ENCODE measurements at places on chromosomes 7 and 10.

DNA sequence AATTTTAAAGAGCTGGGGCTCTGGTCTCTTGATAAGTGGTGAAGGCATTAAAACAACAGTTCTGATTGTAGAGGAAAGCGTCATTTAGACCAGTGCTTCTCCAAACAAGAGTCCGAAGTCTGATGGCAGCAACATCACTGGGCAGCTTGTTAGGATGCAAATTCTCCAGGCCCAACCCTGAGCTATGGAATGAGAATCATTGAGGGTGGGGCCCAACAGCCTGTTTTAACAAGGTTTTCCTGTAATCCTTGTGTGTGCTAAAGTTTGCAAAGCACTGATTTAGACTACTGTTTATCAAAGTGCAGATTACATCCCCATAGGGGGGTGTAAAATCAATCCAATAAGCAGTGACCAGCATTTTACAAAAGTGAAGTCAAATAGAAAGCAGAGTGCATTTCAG lies 2.6 kb upstream of the ZNRF2 start:
- no peak for DNase-seq

- DNase-seq, result no peak
These were observed 58.6 kb upstream of the LOXL4 start for GRCh38 chr10:98326621-98327027.

DNA sequence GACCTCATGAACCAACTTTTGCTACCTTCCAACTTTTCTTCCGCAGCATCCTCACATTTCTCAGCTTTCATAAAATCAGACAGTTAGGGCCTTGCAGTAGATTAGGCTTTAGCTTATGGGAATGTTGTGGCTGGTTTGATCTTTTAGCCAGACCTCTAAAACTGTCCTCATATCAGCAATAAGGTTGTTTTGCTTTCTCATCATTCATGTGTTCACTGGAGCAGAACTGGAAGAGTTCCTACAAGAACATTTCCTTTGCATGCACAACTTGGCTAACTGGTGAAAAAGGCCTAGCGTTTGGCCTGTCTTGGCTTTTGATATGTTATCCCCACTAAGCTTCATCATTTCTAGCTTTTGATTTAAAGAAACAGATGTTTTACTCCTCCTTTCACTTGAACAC lies 130.0 kb upstream of the LRRTM3 start:
- DNase-seq, result no peak

- no peak for DNase-seq
These were observed 744 bp downstream of the PPRC1 start for GRCh38 chr10:102133373-102134195.

- DNase-seq, result no peak
These were observed 250.2 kb downstream of the BUB3 start for GRCh38 chr10:123404357-123404756.

- no peak for DNase-seq
These were observed 1.1 kb downstream of the RABGEF1 start for GRCh38 chr7:66741710-66742049.

GRCh38 chr7:138205614-138206150 lies 129.4 kb downstream of the AKR1D1 start:
- DNase-seq, result no peak

DNA sequence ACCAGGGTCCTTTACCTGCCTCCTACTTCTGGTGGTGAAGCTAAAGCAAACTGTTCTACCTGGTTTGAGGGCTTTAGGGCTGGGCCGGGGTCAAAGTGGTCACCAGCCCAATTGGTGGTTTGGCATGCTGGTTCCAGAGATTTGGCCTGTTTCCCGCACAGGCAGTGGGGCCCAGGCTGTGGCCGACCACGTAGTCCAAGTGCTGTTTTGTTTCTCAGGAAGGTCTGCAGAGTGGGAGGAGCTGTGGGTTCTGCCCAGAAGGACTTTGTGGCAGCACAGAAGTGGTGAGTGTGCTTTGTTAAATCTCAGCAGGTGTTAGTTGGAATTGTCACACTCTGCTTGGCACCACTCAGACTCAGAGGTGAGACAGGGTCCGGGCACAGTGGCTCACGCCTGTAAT lies 85.8 kb downstream of the MKX start:
- no peak for DNase-seq

DNA sequence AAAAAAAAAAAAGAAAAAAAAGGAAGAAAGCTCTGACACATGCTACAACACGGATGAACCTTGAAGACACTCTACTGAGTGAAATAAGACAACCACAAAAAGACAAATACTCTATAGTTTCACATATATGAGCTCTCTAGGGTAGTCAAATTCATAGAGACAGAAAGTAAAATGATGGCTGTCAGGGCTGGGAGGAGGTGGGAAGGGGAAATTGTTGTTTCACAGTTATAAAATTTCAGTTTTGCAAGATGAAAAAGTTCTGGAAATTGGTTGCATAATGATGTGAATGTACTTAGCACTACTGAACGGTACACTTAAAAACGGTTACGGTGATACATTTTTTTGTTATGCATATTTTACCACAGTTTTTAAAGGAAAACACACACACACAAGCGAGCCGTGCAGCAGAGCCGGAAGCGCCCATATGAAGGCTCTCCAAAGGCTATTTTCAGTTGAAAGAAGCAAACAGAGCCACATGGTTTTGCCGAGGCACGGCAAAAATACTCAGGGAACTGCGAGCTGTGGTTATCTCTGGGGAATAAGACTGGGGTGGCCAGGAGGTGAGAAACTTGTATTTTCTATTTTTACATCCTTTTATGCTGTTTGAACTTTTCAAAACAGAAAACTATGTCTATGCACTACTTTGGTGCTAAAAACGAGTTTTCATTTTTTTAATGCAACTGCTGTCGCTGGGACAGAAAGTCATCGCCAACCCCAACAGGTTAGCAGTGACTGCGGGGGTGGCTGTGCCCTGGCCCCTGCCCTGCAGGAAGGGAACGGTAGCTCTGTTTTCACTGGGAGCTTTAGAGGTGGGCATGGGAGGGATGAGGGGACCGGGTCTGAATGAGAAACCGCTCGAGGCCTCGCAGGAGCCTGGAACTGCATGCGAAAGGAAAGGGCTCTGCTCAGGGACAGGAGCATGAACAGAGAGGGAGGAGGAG lies 132.9 kb downstream of the OAT start:
- no peak for DNase-seq

GRCh38 chr10:51108406-51108805 lies 34.1 kb downstream of the PRKG1 start:
- no peak for DNase-seq

DNA sequence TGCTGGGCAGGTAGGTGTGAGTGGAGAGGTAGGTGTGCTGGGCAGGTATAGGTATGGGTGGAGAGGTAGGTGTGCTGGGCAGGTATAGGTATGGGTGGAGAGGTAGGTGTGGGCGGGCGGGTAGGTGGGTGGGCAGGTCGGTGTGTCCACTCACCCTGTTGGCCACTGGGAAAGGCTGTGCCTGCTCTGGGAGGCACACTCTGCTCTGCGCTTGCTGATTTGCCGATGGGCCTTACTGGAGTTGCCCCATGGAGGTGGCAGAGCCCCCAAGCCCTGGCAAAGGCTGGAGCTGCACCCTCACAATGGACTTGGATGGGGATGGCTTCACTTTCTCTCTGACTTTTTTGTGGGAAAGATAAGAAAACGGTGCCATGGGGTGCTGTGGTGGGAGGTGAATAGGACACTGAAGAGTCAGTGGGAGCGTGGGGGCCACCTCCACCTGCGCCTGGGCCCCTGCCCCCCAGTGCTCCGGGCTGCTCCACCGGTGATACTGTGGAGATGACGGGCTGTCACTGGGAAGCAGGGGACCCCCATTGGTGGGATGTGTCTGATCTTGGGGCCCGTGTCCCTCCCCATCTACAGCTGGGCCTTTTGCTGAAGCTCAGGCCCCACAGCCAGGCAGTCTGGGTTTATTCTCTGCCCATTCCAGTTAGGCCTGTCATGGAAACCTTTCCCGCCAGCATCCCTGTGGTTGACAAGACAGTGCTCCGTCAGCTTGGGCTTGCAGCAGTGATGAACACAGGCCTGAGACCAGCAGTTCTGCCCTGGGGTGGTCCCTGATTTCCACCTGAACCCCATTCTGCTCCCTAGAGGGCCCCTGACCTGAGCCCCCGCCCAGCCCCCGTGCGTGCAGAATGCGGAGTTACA lies 75.0 kb downstream of the NKX6-2 start:
- no peak for DNase-seq

- no peak for DNase-seq
These were observed 9.5 kb upstream of the IDI2 start for GRCh38 chr10:1035201-1035600.

- DNase-seq, result no peak
These were observed 85.1 kb downstream of the FAM204A start for GRCh38 chr10:118256825-118257570.

DNA sequence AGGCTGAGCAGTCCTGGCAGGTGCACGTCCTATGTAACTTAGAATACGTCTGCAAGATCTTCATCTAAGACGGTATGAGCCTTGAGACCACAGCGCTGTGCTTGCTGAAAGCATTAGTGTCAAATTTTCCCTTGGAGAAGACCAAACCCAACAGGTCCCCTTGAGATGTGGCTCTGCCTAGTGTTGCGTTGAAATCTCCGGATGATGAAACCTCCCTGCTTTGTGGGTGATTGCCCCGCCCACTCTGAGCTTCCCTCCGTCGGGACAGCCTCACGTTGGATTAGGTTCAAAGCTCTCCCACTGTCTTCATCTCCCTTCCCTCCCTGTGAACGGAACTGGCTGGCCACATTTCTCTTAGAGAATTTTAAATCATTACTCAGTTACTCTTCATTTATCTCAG lies 102.0 kb downstream of the ADARB2 start:
- no peak for DNase-seq

GRCh38 chr7:20200361-20200760 lies 16.8 kb downstream of the MACC1 start:
- DNase-seq, result no peak

DNA sequence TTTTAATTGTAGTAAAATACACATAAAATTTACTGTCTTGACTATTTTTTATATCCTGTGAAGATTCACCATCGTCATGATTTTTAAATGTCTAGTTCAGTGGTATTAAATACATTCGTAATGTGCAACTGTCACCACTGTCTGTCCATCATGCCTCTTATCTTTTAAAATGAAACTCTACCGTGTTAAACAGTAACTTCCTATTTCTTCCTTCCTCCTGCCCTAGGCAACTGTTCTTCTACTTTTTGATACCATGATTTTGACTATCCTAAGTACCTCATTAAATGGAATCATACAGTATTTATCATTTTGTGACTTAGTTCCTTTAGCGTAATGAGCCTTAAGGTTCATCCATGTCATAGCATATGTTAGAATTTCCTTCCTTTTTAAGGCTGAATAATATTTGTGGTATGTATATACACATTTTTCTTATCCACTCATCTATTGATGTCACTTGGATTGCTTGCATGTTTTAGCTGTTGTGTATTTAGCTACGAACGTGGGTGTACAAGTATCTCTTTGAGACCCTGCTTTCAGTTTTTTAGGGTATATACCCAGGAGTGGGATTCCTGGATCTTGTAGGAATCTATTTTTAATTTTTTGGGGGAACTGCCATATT lies 13.5 kb downstream of the SLK start:
- no peak for DNase-seq

DNA sequence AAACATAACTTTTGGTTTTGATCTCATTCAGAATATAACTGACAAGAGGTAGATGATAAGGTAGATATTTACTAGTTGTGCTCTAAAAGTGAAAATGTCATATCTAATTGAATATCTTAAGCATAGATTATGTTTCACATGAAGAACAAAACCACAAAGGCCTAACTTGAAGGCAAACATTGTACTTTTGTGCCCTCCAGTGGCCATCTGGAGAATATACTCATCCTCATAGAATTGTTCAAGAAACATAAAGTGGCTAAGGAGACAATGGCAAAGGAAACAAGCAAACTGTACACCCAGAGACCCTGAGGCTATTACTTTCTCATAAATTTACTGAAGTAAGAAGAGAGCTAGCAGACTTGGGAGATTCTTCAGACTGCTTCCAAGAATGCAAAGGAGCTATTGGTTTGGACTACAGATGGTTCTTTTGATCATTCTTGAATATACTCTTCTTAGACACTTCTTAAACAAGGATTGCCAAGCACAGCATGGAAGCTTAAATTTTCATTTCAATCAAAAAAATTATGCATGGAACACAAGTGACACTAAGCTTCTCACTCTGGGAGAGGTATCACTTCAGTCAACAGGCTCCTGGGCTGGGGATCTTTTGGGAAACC lies 98.2 kb upstream of the DKK1 start:
- DNase-seq, result no peak

DNA sequence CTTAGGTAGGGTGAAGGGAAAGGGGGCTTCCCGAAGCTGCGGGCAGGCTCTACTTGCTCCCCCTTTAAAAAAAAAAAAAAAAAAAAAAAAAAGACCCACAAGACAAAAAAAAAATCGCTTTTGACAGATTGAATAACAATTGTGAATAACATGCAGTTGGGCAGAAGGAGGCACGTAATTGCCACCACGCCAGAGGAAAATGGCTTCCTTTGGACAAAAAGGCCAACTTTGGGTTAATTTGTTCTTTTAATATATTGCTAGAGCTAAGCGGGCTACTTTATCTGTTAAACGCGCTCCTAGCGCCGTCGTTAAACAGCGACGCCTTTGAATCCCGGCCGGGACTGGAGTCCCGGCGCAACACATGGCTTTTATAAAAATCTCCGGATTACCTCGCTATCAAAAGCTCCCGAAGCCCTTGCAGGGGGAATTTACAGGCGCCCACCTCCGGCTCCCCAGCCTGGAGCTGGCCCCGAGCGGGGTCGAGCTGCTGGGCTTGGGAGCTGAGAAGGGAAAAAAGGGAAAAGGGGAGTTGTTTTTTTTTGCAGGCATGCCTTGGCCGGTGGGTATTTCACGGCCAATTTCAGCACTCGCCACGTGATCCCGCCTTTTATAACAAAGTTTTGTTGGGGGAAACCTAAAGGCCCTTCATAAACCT lies 1.2 kb downstream of the HOXA11 start:
- DNase-seq, result no peak

- DNase-seq, result no peak
These were observed 12.0 kb downstream of the DENND10 start for GRCh38 chr10:119115926-119116325.

DNA sequence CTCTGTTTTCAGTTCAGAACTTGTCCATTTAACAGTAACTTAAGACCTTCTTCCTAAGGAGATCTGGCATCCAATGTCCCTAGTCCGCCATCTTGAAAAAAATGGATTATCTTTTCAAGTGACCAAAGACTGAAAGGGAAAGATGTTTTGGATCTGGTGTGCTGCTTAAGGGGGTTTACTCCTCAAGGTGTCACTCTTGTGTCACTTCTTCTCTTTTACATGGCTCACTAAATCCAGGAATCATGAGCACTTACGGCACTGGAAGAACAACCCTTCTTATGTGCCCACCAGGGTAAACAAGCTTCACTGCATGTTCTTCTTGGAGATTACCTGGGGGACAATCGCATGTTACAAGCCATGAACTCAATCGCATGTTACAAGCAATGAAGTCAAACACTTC lies 43.7 kb downstream of the ANXA8 start:
- DNase-seq, result no peak

- DNase-seq, result no peak
These were observed 9.7 kb upstream of the OIT3 start for GRCh38 chr10:72883861-72884260.

DNA sequence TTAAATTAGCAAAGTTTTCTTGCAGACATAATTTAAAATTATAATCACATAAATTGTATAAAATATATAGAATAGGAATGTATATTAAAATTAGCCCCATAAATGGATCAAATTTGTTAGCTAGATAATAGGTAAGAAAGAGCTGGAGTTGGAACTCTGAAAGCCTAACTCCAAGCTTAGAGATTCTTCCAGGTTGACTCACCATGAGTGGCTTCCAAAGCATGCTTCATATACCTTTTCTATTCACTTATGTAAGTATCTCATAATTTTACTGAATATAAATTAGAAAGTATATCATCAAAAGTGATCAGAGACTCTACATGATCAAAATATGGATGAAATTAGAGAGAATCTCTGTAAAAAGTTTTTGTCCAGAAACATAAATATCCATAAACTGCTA lies 320.7 kb upstream of the MAGI2 start:
- DNase-seq, result no peak

Measured in stimulated activated CD4-positive, alpha-beta T cell treated with anti-CD3 and anti-CD28 coated beads, Interleukin-1b, Interleukin-23, amount 100 ng/mL, for 1 hour (primary cell).